ENCODE measurements at places on chromosomes 1 and 21.

GRCh38 chr21:15052459-15052763 is 12.4 kb downstream of the NRIP1 start:
- no peak for DNase-seq

DNA sequence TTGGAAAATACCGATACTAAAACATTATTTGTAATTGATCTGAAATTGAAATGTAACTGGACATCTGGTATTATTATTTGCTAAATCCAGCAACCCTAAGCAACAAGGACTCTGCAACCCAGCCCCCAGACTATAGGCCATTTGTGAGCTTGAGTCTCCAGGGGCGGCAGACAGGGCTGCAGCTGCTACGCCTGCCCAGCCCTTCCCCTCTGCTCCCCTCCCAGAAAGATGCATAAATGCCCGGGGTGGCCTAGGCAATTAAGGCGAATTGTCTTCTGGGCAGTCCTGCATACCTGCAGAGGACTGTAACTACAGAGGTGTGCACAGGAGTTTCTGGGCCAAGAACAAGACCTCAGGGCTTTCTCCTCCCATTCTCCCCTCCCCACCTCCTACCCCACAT is 41.2 kb upstream of the LBR start:
- no peak for DNase-seq

DNA sequence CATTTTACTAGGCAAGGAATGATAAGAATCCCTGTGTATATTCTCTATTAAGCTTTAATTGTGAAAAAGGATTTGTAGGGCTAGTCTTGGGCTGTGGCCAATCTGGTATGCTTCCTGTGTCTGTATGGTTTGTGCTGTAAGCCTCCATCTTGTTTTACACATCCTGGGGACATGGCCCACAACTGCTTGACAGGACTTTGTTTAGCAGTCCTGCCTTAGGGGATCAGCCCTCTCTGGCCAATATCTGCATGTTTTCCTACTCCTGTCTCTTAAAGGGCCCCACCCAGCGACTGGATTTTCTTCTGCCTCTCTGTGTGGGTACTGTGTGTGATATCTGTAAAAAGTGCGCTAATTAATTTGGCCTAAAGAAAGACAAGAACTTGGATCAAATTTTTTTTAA is 813.2 kb downstream of the PLA2G4A start:
- DNase-seq = no peak

DNA sequence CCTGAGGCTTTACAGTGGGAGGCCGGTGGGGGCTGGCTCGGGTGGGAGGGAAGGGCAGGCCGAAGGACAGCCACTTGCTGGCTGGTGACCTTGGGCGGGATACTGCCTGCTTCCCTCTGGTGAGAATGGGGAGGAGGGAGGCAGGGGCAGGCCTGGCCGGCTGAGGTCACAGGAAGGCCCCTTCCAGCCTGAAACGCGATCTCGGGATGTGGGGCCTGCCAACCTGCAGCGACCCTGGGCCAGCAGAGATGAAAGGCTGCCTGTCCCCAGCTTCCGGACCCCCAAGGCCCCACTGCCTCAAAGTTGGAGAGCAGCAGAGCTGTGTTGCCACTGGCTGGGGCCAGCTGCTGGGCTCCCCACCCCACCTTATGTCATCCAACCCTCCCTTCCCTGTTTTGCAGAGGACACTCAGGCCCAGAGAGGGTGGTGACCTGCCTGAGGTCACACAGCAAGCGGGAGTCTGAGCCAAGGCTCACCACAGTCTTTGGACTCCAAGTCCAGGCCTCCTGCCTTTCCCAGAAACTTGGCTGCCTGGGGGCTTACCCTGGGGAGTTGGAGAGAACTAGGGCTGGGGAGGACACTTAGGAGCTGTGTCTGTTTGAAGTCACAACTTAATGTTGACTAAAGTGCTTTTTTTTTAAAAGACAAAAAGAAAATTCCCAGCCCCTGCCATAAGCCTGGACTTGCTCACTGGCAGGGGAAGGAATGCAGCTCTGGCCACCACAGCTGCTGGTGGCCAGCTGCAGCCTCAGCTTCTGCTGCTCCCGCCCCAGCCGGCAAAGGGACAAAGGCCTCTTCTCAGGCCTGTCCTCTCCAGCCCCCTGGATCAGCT is 14.8 kb upstream of the WASF2 start:
- no peak for DNase-seq

GRCh38 chr1:197868751-197869489 is 33.5 kb upstream of the C1orf53 start:
- DNase-seq = peak; percentile 36

DNA sequence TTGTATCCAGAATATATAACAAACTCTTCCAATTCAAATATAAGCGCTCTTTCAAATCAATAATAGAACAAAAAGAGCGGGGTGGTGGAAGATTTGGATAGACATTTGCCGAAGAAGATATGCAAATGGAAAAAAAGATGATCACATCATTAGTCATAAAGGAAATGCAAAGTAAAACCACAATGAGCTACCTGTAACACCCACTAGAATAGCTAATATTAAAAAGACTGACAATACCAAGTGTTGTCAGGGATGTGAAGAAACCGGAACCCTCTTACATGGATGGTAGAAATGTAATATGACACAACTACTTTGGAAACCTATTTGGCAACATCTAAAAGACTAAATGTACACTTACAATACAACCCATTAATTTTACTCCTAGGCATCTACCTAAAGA is 5.7 kb upstream of the TRAF5 start:
- DNase-seq = no peak

DNA sequence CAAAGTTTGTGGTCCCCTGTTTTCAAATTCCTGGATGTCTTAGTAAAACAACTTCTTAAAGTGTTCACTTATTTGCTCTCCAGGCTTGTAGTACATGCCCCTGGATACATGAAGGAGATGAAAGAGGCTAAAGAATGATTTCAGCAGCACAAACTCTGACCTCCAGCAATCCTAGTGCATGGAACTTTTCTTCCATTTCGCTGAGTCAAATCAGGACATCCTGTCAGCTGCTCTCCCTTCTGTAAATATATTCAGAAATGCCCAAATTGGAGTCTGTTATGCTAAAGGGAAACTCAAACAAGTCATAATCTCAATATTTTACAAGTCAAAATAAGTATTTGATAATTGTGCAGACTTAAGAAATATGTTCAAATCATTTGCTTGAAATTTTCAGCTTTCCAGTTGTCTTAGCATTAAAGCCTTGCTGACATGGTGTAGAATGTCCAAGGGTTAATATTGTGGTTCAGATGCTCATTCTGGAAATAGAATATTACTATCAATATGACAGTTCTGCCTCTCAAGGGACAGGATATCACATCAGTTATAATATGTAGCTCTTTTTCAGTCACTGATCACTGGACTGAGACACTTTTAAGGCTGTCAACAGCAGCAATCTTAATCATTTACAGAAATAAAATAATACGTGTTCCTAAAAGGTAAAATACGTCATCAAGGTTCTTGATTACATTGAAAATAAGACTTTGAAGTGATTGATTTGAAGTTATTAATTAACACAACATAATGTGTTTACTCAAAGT is 1157.3 kb downstream of the PLA2G4A start:
- DNase-seq = no peak
